ENCODE measurements at places on chromosomes 6 and 20.
A peak's percentile ranks its signal among the peaks of the same experiment; 100 is the strongest.

DNA sequence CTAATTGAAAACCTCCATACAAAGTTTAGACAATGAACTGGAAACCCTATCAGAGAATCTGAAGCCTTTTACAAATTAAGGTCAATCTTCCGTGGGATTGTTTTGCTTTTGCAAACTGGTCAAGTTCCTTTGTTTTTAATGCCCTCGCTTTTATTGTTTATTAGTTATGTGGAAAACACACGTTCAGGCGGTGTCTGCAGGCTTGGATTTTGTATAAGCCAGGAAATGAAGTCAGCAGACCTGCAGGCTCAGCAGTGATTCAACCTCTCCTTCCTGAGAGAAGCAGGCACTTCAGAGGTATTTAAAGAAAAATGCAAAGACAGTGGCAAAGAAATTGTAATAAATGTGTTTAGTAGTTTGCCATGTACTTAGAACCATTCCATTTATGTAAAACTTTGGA is 103.4 kb upstream of the PDE10A start:
- no peak for DNase-seq

DNA sequence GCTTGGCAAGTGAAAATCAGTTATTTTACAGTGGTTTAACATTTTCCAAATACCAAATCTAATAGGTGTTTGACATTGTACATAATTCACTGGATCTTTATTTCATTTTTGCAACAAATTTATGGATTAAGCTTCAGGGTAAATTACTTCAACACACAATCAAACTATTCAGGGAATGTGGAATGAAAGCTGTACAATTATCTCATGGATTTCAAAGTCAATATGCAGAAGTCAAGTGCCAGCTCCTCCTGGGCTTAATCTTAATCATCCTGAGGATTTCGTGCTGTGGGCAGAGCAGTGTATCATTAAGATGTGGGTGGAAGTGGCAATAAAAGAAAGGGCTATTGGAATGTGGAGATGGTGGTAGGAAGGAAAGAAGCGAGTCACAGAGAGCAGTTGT is 548.8 kb downstream of the COL12A1 start:
- no peak for DNase-seq

GRCh38 chr6:129203190-129203900 is 320.4 kb downstream of the LAMA2 start:
- DNase-seq = no peak

GRCh38 chr6:14784596-14785492 is 461.0 kb upstream of the JARID2 start:
- DNase-seq = peak; percentile 27

DNA sequence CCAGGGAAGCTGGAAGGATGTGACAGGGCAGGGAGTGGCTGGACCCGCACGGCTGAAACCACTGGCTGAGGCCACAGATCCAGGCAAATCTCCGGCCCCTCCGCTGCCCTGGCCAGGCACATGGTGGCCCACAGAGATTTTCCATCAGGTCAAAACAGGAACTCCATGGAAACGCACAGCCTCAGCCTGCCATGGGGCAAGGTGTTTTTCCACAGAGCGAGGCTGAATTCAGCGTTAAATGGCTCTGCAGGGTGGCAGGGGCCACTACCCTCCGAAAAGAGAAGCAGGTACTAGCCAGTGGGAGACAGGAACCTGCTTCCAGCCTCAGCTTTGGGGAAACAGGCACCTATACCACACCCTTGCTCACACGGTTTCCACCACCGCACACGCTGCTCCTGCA is 53.1 kb downstream of the PREX1 start:
- no peak for DNase-seq

- DNase-seq = peak; percentile 64
Measured at GRCh38 chr6:43768983-43769525, 957 bp upstream of the VEGFA start.

DNA sequence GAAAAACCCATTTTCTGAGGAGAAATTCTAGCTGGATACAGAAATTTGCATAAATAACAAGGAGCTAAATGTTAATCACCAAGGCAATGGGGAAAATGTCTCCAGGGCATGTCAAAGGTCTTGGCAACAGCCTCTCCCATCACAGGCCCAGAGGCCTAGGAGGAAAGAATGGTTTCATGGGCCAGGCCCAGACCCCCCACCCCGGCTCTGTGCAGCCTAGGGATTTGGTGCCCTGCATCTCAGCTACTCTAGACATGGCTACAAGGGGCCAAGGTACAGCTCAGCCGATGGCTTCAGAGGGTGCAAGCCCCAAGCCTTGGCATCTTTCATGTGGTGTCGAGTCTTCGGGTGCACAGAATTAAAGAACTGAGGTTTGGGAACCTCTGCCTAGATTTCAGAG is 321.2 kb upstream of the ID4 start:
- no peak for DNase-seq

DNA sequence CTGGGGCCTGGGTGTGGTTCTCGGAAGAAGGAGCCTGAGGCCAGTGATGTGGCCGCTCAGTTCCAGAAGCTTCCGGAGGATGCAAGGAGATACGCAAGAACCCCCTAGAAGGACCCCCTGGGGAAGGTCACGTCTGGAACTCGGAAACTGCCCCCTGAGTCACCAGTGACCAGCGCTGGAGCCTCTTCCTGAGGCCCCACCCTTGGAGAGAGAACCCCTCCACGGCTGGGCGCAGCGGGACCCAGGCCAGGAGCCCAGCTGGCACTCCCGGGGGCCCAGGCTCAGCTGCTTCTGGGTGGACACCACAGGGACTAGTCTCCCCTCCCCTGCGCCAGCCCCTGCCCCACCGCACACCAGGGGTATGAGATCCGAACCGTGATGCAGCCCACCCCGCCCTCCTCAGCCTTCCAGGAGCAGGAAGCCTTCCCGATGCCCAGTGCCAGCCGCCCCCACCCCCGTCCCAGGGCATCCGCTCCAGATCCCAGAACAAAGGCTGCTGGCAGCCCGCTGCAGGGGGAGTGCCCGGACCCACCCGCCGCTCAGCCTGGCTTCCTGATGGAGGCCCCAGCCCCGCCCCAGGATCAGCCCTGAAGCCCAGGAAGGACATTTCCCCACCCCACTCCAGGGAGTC is 7.5 kb downstream of the LAMA5 start:
- DNase-seq = peak; percentile 19

DNA sequence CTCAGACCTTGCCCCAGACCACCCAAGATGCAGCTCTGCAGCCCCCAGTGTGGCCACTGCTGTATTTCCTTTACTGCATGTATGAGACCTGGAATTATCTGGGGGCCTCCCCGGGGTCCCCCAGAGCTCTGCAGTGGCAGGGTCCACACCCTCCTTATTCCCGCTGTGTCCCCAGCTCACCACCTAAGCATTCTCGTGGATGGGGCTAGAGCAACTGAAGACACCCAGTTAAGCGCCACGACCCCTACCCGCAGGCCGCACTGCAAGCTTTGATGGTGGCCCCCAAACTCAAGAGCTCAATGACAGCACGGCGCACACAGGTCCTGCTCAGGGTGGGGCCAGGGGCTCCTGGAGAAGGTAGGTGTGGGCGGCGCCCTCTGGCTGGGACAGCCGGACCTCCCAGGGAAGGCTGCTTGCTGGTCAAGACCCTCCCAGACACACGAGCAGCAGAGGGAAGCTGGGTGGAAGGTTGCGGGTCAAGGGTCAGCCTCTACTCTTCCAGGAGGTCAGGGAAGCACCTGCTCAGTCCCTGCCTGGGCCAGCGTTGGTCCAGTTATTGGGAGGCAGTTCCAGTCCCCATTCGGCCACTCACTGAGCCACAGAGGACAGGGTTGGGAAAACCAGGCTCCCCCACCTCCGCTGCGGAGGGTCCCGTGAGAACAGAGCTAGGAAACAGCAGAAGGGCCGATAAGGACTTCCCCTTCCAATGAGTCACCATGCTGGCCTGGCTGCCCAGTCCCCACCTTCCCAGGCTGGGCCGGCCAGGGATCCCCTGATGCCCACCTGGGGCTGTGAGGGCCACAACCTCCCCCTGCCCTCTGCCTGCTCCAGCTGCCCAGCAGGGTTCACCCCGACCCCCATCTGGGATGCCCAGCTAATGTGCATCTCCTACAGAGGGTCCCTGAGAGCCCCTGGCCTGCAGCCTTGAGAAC is 2.9 kb downstream of the LAMA5 start:
- peak; percentile 59 for DNase-seq

DNA sequence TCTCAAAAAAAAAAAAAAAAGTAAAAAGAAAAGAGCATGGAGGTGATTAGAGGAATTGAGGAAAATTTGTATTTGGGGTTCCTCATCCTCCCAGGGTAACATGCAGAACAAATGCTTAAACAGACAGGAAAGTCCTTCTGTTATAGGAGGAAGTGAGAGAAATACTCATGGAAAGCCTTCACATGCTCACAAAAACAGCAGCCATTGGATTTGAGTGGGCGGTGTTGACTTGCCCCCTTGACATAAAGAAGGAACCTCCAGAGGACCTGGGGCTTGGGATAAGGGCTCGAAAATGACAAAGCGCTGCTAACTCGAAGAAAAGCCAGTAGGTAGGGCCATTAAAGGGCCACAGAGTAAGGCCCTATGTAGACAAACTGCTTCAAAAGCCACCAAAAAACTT is 17.5 kb upstream of the SAMHD1 start:
- no peak for DNase-seq

- DNase-seq = no peak
Measured at GRCh38 chr20:6079016-6079415, 25.2 kb upstream of the LRRN4 start.

DNA sequence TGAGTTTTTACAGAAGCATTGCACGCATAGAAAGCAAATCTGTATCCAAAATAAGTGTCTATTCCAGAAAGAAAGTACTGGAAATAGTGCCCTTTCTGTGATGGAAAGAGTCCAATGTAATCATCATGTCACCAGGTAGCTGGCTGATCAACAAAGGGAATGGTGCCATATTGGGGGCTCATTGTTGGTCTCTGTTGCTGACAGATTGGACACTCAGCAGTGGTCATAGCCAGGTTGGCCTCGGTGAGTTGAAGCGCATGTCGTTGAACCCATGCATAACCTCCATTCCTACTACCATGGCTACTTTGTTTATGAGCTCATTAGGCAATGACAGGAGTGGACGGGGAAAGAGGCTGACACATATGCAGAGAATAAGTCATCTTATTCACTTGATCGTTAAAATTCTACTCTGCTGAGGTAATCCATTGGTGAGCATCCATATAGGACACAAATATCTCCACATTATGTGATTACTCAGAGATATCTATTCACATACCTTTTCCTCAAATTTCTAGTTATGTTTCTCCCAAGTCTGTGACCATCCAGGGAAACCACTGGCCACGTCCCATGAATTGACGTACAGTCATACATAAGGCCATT is 560.5 kb downstream of the HAO1 start:
- DNase-seq = no peak
